Suprapubic skin (tissue), 4 donors: ENCODE measurements at places on chromosomes 3 and 15. TPM values are rescaled to one million over a fixed set of nuclear protein-coding genes. Genes with fewer than 3 reads are reported as not detected.

GRCh38 chr15:60652870-60653269 is 173.9 kb upstream of the ICE2 start:
- DNase-seq: no peak

GRCh38 chr3:45730409-45731154 is 41.4 kb downstream of the SACM1L start:
- DNase-seq: no peak

DNA sequence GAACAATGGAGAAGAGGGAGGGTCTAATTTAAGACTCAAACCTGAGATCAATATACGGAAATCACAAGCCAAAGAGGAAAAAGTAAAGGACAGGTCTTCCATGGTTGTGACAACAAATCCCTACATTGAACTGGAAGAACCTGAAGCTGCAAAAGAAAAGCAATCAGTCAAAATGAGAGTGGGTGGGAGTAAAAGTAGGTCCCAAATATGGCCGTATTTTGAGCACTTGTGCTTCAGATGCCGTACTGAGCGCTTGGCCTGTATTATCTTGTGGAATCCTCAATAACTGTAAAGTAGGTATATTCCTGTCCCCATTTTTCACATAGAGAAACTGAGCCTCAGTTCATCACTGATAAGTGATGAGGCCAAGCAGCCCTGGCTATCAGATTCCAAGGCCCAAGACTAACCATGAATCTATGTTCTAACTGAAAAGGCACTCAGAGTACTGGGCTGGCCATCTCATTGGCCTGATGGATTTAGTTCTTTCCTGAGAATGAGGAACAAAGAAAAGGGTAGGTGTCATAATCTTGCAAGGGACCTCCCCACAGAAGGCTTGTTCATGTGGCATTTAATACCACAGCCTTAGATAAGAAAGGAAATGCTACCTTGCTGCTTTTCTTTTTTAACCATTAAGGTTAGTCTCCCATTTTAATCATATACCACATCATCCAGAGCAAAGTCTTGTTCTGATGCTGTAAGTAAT is 52.5 kb downstream of the LRRN1 start:
- no peak for DNase-seq

- DNase-seq: no peak
These were observed 30.2 kb upstream of the USP3 start for GRCh38 chr15:63473999-63474809.

DNA sequence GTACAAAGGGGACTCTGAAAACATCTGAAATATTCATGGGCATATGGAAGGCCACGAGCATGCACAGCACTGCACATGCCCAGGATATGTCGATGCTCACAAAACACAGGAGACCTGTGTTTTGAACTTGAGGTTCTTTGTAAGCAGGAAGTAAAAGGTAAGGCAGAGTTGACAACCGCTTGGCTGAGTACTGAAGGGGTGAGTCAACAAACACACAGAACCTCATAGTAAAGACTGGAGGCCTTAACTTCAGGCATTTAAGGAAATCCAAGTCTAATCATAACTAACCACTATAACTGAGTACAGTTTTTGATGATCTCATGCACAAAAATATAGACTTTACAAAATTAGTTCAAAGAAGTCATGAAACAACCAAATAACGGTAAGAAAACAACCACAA is 80.6 kb downstream of the MYO9A start:
- DNase-seq: no peak

DNA sequence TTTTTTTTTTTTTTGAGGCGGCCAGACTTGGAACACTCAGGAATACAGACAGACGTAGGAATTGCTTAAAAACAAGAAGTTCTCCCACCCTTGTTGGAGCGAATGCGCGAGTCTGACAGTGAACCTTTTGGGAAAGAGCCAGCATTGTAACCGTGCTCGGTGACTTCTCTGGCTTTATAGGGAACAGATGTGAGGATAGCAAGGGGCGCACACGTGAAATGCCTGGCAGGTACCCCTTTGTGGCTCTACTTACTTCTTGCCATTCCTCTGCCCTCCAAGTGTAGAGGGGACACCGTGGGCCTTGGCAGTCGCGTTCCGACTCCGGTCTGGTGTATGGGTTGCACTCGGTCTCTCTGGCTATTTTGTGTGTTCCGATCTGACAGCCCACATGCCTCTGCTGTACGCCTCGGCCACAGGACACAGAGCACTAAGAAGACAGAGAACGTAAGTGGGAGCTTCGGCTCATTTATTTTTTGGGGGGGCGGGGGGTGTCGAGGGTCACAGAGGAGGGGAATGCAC is 126.4 kb downstream of the ADAMTS9 start:
- no peak for DNase-seq

The GABRR3 gene
- total RNA-seq: not detected

- no peak for DNase-seq
These were observed 14.3 kb downstream of the FLNB start for GRCh38 chr3:58022490-58022889.

The EOMES gene
- total RNA-seq: not detected

DNA sequence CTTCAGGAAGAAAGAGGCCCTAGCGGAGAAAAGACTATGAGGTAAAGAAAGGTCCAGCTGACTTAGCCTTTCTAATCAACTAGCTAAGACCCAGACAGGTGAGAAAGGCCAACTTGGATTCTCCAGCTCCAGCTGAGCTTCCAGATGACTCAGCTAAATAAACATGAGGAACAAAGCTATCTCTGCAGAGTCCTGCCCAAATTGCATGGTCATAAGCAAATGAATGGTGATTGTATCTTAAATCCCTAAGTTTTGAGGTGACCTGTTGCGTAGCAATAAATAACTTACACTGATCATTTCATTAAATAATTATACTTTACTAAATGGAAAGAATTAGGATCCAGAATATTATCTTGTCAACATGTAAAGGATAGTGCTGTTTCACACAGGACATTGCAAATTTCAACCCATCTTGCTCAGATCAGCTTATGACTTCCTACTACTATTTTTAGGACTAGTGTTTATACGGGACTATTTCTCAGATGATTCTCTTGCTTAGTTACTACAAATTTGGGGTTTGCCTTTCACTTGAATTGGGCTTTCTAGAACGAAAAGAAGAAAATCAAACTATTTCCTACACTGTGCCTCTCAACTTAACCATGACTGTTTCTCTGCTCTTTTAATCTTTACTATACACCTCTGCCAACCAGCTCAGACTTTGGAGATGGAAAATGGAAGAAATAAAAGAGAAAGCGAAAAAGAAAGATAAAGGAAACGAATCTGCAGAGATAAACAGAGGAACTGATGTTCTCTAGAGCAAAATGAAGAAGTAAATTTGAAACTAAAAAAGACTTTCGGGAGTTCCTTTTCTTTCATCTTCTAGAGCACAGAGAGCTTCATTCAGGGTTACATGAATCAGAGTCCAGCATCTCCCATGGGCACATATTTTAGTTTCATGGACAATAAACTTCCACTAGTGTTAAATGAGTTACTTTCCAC is 6.6 kb upstream of the ADGRG7 start:
- no peak for DNase-seq

DNA sequence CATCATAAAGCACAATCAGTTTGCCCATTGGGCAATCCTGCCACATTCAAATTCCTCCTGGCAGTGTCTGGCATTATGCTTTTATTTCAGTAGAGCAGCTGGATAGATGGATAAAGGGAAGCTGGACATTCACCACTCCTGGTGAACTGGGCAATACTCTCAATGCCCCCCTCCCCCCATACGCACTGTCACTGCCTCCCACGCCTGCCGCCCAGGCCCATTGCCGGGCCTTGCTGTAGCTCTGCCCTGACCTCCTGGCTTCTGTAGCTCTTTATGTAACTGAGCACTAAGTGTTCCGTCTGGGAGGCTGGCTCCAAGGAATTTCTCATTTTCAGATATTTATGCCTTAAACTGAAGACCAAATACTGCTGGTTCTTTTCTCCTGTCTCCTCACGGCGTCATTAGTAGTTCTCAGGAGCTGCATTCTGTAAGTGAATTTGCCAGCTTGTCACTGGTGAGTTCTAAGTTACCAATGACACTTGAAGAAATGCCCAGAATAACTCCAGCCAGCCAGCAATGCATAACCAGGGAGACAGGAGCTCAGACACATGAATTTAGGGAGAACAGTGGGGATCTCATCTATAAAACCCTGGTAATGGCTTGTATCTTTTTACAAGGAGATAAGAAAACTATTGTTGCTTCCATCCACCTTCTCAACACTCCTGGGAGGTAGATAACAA is 25.5 kb upstream of the RASGRF1 start:
- DNase-seq: no peak

GRCh38 chr15:77644543-77645247 is 12.0 kb upstream of the LINGO1 start:
- DNase-seq: no peak

DNA sequence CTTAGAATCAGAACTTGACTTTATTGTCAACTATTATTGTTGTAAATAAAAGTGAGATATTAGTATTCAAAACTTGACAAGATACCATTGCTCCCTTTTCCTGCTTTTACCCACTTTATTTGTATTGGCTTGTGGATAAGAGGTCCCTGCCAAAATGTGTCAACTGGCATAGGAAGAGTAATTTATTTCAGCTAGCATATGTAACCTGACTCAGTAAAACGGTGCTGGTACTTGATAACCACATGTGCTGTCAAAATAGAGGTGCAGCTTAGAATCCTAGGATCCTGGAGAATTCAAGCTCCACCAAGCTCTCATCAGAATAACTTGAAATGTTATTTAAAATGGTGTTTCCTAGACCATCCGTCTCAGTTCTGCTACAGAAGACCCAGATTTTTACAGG is 90.2 kb upstream of the TGFBR2 start:
- DNase-seq: no peak

- DNase-seq: no peak
These were observed 30.1 kb downstream of the TOMM70 start for GRCh38 chr3:100370756-100371155.

- no peak for DNase-seq
These were observed 5.3 kb downstream of the PDIA5 start for GRCh38 chr3:123072152-123072551.

The CASR gene
- total RNA-seq: not detected

- no peak for DNase-seq
These were observed 147.2 kb upstream of the SLC2A2 start for GRCh38 chr3:171173736-171174135.

The NDUFB4 gene
- 162 TPM for total RNA-seq

GRCh38 chr15:55222588-55222987 is 25.8 kb upstream of the RSL24D1 start:
- no peak for DNase-seq

DNA sequence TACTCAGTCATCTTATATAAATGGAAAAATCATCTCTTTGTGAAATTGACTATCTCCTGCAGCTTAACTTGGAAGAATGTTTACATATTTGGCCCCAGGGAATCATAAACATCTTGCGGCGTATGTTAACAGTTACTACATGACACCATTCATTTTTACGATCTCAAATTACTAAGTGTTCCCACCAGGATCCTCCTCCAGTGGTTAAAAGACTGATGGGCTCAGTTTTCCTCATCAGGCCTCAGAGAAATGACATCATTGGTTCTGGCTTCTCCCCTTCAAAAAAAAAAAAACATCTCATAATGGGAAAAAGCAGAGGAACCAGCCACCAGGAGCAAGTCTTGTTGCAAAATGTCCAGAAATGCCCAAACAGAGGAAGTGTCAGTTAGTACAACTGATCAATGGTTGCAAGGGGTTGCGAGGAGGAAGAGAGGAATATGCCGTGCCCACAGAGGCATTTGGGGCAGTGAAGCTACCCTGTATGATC is 70.5 kb upstream of the LIPC start:
- DNase-seq: no peak

GRCh38 chr3:38985581-38985980 is 66.2 kb downstream of the SCN11A start:
- DNase-seq: no peak

- no peak for DNase-seq
These were observed 74.8 kb upstream of the RPL32 start for GRCh38 chr3:12916159-12916558.

The CLDN18 gene
- not detected for total RNA-seq

- no peak for DNase-seq
These were observed 36.1 kb upstream of the CSPG5 start for GRCh38 chr3:47614788-47615187.

The EOGT gene
- total RNA-seq: 27.8 TPM

DNA sequence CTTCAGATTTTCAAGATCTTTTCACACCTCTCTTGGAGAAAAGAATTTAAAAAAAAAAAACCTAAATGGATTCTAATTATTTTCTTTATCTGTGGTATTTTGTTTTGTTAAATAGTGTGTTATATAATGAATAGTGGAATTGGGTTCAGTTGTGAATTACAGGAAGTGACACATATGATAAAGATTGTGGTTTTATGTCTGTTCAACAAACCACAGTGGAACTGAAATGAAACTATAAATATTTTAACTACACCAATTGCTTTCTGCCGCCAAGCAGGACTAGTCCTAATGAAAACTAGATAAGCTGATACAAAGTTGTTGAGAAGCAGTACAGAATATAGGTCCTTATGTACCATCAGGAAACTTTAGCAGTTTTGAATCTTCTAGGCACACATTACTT is 121.6 kb downstream of the UBE2E2 start:
- no peak for DNase-seq

The SLC9A9 gene
- 51.0 TPM for total RNA-seq

The OR5K2 gene
- total RNA-seq: not detected

The OXSM gene
- 9.7 TPM for total RNA-seq
